ENCODE measurements at places on chromosomes 2 and 18.

GRCh38 chr2:195495966-195496365 lies 161.1 kb upstream of the SLC39A10 start:
- DNase-seq: no peak

DNA sequence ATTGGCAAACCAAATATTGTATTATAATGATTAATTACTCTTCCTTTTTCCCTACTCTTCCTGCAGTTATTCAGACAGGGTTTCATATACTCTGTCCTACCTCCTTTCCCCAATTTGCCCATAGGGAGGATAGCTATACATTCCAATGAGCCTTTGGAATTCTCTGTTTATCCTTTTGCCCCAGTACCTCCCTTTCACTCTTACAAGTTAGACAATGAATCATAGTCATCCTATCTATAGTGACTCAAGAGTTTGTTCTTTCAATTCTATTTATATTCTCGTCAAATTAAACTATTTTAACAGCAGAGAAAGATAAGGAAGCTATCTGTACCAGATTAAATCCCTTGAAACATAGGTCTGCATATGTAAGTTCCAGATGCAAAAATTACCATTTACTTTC lies 437.5 kb downstream of the NR4A2 start:
- DNase-seq: no peak

- no peak for DNase-seq
Observed at GRCh38 chr2:158782616-158783015, 12.5 kb upstream of the DAPL1 start.

DNA sequence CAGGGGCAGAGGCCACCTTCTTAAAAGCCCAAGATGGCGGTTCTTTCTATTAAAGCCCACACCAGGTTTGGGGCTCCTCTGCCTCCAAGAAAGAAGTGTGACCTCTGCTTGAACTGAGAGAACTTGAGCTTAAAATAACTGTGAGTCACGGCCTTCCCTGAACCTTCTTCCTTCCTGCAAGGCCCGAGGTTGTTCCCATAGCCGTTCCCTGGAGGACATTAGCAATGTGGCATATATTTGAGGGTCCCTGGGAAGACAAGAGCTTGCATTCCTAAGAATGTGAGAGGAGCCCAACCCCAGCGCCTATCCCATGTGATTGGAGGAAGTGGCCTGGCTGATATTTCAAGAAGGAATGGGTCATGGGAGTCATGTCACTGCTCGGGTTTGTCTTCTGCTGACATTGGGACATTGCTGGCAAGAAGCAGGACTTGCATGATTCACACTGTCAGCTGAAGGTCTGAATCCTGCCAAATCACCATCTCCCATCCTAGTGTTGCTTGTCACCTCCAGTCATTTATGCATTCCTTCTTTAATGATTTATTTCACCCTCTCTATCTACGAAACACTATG lies 168.1 kb downstream of the TRIB2 start:
- no peak for DNase-seq

- no peak for DNase-seq
Observed at GRCh38 chr2:3542107-3542506, 16.0 kb downstream of the RNASEH1 start.

GRCh38 chr2:195503208-195503607 lies 153.8 kb upstream of the SLC39A10 start:
- no peak for DNase-seq

DNA sequence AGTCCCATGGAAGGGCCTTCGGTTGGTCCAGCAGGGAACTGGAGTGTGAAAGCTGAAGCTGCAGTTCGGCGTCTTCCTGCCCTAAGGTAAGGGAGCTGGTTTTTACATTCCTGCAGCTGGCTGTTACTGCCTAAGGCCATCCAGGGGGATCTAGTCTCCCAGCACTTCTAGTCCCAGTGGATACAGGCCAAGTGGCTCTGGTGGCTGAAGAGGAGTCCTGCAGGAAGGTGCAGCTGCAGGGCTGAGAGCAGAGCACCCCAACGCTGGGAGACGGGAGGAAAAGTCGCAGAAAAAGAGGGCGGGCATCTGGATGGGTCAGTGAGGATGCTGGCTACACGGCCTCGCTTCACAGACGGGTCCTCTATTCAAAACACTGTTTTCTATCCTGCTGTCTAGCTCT lies 225.0 kb upstream of the HS6ST1 start:
- no peak for DNase-seq

DNA sequence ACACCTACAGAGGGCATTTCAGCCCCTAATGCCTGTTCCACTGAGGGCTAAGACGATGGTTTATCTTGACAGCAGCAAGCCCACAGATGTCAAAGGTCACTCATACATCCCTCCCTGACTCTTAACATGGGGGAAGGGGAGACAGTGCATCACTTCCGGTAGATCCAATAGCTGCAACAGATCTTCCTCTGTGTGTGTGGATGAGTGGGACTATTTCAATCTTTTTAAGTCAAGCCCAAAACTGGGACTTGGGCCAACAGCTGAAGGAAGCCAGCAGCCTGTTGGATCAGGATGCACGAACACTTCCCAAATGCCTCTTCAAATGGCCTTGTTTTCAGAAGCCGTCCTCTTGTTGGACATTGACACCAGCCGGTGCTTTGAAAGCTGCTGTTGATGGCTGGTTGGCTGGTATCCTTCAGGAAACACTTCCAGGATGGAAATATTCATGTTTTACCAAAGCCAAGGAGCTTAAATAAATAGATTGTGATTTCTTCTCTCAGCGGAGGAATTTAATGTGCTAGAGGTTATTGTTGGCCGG lies 59.2 kb downstream of the IL1R2 start:
- no peak for DNase-seq

DNA sequence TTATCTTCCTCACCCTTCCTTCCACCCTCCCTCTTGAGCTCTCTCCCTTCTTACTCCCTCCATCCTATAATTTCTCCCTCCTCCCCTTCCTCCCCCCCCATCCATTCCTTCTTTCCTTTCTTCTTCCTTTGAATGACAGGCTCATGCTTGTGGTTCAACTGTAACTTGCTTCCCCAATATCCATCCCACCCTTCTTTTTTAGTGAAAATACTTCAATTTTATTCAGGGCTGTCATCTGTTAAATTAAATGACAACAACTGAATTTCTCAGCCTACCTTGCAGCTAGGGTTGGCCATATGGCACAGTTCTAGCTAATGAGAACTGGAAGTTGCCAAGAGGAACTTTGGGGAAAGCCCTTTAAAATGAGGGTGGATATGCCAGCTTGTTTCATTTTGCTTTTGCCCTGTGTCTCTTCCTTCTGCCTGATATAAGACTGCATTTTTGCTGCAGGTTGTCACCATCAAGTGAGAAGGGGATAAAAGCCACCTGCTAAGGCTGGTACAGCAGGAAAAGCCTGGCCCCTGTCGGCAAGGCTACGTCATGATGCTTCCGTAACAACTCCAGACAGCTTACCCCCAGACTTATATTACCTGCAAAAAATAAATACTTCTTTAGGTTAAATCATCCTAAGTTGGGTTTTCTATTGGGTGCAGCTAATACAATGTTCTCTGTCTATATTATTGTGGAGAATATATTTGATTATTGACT lies 121.8 kb downstream of the NXPH2 start:
- no peak for DNase-seq

All from common myeloid progenitor, CD34-positive (primary cell).